Transverse colon (tissue), 4 donors: ENCODE measurements at places on chromosomes 2 and 18. TPM values are rescaled to one million over a fixed set of nuclear protein-coding genes. Genes with fewer than 3 reads are reported as not detected.

The GALR1 gene
- 0.14 TPM for total RNA-seq

- no peak for DNase-seq
These were observed 19.3 kb downstream of the TRABD2A start for GRCh38 chr2:84861539-84861938.

The ERBB4 gene
- 0.16 TPM for total RNA-seq

GRCh38 chr2:80112790-80113189, 191.8 kb downstream of the LRRTM1 start:
- DNase-seq, result no peak

The OSR1 gene
- total RNA-seq, result 15.7 TPM

GRCh38 chr2:43055086-43055912, 171.1 kb downstream of the ZFP36L2 start:
- DNase-seq, result no peak
